OCI-LY7 (cell line): ENCODE measurements at places on chromosomes 2 and 18.
A peak's percentile ranks its signal among the peaks of the same experiment; 100 is the strongest.

- DNase-seq, result no peak
Measured at GRCh38 chr2:7256377-7256776, 339.2 kb downstream of the RNF144A start.

- no peak for DNase-seq
Measured at GRCh38 chr18:77014538-77014937, 118.0 kb downstream of the MBP start.

DNA sequence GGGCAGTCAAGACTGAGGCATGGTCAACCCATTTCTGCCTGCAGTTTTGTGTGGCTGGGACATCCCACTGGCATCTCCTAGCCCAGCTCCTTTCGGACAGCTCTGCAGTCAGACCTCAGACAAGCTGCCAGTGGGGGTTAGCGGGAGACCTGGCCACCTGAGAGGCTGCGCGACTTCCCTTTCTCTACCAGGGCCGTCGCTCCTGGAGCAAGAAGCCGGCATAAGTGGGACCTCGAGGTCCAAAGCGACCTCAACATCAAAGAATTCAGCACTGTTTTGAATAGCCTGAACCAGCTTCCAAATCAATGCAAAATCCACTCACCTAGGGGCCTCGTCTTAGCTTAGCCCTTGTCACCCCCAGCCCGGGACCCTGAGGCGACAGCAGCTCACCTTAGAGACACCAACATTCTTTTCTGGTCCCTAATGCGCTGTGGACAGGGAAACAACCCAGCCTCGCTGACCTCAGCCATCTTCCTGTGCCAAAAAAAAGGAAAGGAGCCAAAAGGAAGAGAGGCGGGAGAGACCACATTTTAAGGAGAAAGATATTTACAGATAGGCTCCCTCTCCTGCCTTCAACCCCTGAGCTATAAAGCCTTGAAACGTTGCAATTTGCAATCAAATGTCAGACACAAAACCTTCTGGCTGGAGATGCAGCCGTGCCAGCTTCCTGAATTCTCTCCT is 81.2 kb downstream of the GFPT1 start:
- no peak for DNase-seq

DNA sequence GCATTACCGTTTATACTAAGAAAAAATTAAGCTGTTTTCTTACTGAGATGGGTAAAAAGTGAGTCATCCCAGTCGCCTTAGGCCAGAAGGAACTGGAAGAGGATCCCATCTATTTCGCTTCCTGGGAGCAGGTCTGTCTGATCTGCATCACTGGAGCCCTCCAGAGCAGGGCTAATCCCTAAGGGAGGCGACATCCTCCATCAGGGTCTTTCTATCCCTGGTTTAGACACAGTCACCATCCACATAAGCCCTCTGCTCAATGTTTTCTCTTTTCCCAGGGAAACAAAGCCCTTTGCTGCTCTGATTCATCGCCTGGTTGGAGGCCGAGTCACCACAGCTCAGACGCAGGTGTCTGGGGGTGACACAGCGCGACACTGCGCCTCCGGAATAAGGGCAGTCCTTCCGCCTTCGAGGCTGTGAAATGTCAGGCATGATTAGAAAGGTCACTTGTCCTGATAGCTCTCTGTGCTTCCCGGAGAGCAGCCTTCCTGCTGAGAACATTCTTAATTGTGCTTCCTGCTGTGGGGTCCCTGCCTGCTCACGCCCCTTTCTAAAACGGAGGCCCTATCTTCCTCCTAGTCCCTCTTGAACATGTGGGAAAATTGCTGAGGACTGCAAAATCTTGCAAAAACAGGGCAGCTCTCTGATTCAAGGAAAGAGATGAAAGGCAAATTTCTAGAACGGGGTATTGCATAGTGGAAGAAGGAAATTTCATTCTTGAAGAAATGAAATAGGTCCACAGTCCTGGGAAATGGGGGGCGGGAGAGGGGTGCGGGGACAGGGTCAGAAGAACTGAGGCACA is 56.3 kb downstream of the MARCHF4 start:
- DNase-seq, result no peak

DNA sequence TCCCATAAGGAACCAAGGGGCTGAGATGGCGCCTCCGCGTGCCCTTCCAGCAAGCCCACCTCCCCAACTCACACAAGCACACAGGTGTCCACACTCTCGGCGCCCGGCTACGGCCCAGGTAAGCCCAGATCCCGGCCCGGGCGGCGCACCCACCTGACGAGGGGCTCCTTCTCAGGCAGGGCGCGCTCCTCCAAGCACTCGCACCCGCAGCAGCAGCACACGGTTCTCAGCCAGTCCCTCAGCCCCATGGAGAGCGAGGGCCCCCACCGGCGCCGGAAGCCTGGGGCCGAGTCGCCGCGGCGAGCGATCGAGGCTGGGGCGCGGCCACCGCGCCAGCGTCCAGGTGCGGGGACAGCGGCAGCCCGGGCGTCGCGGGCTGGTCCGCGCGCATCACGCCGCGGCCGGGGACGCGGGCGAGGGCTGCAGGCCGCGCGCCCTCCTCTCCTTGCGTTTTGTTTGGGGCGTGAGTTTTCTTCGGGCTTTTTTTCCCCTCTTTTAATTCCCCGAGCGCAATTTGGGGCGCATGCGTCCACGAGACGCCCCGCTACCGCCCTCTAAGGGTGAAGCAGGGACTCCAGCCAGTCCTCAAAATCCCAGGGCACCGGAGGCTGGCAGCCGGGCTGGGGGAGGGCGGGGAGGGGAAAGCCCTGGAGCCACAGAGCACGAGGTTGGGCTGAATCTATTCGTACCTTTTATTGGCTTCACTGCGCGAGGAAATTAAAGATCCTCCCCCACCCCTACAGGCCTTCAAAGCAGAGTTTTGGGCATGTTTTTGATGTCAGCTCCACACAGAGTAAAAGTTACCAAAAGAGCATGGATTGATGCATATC is at the start of gene MREG:
Gene MREG (minus strand): TSS at position 472 of the 830 bp plus-strand sequence. CDS start 224 bp downstream, at position 248.
- peak; percentile 88 for DNase-seq

- DNase-seq, result no peak
Measured at GRCh38 chr2:9228088-9228751, 21.6 kb downstream of the ASAP2 start.

GRCh38 chr2:186486651-186487647 is 889 bp downstream of the ZC3H15 start:
- DNase-seq, result peak; percentile 11

- DNase-seq, result no peak
Measured at GRCh38 chr2:69554568-69554967, 89.0 kb downstream of the AAK1 start.

GRCh38 chr18:23890589-23890988 is 124.0 kb upstream of the TTC39C start:
- no peak for DNase-seq

- no peak for DNase-seq
Measured at GRCh38 chr2:234967870-234968208, 16.0 kb downstream of the SH3BP4 start.

DNA sequence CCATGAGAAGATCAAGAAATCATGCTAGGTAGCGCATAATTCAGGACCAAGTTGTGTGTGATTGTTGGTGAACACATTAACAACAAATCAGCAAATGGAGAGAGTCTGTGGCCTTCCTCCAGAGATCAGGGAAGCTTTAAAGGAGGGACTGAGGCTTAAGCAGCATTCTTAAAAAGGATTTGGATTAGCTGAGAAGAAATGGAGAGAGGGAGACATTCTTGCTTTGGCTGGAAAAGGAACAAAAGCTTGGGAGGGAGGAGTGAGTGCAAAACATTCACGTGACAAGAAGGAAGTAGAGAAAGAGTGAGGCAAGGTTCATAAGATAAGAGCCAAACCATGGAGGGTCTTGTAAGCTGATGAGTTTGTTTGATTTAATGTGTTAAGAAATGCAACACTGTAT is 75.6 kb downstream of the SRD5A2 start:
- no peak for DNase-seq

- DNase-seq, result peak; percentile 19
Measured at GRCh38 chr2:11832531-11832930, 86.1 kb downstream of the LPIN1 start.

DNA sequence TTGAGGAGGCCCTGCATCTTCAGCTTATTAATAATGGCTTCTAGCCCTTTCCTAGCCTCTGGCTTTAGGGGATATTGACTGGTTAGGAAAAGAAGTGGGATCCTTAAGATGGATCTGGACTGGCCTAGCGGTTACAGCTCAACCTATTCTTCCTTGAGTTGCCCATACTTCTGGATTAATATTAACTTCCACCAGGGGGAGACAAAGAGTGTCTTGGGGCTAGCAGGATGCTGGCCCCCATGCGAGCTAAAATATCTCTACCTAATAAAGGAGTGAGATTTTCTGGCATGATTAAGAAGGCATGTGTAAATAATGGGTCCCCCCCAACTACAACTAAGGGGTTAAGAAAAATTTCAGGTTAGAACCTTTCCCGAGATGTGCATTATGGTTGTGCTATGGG is 23.2 kb upstream of the PLA2R1 start:
- DNase-seq, result peak; percentile 20

DNA sequence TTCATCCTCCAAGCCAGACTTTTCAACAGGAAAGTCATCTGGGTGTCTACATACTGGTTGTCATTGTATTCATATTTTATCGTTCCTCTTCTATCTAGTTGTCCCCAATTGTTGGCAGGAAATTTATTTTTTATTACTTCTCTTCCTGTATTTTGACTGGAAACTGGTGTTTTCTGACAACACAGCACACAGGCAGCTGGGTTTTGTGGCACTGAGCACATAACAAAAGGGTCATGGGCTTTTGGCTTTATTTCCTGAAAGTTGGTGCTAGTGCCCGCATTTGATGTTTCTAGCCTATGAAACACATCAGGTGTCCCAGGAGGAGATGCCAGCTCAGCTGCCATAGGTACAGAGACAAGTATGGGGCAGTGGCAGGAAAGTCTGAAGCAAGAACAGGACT is 126.4 kb downstream of the TMEM17 start:
- DNase-seq, result no peak

DNA sequence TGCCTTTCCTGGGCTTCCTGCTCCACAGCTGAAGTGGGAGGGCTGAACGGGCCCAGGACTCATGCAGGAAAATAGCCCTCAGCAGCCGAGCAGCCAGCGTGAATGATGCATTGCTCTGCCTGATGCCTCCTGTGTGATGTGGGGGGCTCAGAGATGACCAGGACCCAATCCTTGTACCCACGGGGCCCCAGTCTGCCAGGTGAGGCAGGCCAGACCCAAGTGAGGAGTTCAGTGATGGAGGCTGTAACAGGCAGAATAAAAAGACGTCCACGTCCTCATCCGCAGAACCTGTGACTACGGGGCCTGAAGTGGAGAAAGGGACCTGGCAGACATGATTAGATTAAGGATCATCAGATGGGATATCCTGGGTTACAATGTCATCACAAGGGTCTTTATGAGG is 194.9 kb upstream of the HDAC4 start:
- no peak for DNase-seq

DNA sequence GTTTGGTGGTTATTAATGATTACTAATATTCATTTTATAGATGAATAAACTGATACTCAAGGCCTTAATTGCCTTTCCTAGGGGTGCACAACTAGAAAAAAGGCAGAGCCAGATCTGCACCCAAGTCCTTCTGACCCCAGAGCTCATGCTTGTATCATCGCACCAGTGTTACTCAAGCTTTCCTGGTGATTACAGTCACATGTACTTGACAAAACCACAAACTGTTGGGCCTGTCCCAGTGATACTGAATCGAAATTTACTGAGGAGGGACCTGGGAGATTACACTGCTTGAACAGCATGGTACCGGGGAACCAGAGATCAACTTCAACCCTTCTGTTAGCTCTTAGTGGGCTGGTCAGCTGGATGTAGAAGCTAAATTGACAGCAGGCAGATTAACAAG is 33.7 kb downstream of the FASTKD2 start:
- no peak for DNase-seq

- DNase-seq, result no peak
Measured at GRCh38 chr2:51629406-51629805, 597.5 kb upstream of the NRXN1 start.

- no peak for DNase-seq
Measured at GRCh38 chr18:26555804-26556553, 7.6 kb upstream of the KCTD1 start.

GRCh38 chr2:44087714-44088092 is 81.0 kb upstream of the PPM1B start:
- DNase-seq, result no peak

GRCh38 chr18:23884681-23885375 is 129.7 kb upstream of the TTC39C start:
- no peak for DNase-seq

DNA sequence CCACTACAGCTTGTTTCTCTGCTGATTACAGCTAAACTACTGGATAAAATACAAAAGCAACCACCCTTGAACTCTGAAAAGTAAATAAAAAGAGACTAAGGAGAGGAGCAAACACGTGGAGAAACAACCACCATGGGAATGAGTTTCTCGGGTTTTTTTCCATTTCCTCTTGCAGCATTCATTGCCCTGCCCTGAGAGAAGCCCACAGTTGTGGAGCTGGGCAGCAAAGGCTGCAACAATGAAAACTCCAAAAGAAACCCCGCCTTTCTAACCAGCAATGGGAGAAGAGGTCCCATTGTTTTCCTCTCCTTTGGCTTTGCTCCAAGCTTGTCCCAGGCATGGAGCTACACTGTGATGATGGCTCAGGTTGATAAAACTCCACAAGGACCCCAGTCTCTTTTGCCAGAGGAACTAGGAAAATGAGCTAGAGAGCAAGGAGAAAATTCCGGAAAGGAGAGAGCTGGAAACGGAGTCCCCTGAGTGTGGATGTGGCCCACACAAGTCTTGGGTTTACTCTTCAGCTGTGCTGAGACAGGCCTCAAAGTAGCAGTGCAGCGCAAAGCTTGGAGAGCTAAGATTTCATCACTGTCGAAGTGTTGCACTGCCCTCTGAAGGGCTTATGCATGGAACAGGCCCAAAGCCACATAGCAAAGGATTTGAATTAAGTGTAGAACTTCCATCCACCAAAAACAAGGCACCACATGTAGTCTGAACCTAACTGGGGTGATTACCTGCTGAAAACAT is 20.9 kb downstream of the NAPG start:
- DNase-seq, result no peak

- DNase-seq, result no peak
Measured at GRCh38 chr18:34915046-34915445, 126.2 kb upstream of the MAPRE2 start.

- no peak for DNase-seq
Measured at GRCh38 chr18:69935319-69936190, 12.1 kb downstream of the CD226 start.

- DNase-seq, result no peak
Measured at GRCh38 chr2:190916829-190917228, 36.2 kb downstream of the GLS start.

- no peak for DNase-seq
Measured at GRCh38 chr2:26534098-26534864, 56.4 kb upstream of the OTOF start.

GRCh38 chr2:25245141-25245540 is 76.8 kb upstream of the POMC start:
- DNase-seq, result no peak
